ENCODE measurements at places on chromosomes 7 and 10.

GRCh38 chr10:128306535-128306934 lies 180.3 kb upstream of the MKI67 start:
- DNase-seq: no peak

DNA sequence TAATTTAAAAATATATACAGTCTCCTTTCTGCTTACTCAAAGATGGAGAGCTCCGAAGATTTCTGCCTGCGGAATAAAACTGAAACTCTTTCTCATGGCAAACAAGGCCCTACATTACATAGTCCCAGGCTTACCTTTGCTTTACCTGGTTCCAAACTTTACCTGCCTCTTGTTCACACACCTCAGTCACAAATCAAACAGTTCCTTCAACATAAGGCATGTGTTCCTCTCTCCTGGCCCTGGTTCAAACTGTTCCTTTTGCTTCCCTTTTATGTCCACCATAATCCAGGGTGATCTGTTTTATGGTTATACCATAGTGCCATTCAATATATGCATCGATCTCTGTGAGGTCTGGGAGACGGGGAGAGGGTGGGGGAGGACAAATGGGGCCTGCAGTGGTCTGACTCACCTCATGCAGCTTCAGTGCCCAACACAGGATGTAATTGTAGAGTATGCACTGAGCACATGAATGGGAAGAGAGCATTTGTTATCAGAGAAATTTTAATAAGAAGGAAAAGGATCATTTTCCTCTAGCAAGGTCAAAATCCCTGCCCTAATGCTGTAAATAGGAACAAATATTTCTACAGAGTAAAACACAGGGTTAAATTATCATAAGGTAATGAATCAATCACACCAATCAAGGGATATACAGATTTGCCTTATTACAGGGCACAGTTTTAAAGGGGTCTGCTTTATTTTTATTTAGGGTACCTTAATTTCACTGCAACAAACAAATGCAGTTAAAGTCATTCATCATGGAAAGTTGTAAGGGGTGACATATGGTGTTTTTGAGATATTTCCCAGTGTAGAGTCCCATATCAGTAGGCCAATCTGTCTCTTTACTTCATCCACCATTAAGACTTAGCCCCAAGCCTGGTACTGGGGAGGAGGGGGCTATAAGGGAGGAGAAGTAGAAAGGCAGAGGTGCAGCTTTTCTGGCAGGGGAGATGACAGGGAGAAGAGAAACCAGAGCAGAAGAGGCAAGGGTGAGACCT lies 88.8 kb upstream of the PDE1C start:
- DNase-seq: peak; percentile 35

GRCh38 chr7:102892631-102893278 lies 20.0 kb upstream of the LRRC17 start:
- no peak for DNase-seq

GRCh38 chr10:16274911-16275310 lies 161.9 kb upstream of the PTER start:
- DNase-seq: no peak

DNA sequence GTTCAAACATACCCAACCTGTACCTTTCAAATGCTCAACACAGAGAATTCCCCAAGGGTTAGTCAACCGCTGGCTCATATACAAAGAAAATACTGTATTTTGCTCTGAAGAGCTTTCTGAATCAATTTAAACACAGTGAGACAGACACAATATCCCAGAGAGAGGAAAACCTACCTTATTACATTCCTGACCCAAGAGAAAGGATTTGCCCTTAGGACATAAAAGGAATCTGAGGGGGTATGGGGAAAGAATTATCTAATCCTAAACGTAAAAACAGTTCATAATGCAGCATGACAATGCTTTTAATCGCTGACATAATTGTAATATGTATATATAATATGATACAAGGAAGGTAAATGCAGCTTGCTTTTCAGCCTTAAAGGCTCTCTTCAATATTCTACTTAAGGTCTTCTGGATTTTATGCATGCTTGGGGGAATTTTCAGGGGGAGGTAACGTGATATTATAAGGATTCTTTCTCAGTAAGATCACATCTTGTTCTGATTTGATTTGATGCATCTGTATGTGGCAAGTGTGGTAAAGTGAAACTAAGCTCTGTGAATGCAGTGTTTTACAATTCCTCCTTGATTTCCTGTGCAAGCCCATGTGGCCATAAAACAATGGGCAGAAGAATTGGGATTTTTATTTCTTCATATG lies 240.5 kb downstream of the GLI3 start:
- DNase-seq: peak; percentile 81

DNA sequence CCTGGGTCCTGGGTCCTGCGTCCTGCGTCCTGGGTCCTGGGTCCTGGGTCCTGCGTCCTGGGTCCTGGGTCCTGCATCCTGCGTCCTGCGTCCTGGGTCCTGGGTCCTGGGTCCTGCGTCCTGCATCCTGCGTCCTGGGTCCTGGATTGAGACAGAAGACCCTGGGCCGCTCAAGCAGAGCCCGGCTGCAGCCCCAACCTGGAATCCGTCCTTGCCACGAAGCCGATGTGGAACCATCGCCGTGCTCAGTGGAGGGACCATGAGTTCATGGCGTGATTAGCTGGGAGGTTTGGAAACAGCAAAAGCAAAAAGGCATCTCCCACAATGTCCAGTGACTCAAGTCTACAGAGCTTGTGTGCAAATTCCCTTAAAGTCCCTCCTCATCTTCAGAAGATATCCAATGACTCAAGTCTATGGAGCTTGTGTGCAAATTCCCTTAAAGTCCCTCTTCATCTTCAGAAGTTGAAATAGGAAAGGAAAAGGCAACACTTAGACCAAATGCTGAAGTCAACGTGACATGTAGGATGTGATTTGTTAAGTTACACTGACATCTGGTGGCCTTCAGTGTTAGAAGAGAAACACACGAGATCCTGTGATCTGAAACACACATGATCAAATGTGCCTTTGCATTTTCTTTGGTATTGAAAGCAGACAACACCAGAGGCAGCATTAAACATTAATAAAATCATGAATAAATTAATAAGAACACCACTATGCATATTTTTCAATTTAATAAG lies 179.9 kb downstream of the PTPRN2 start:
- DNase-seq: peak; percentile 3

- peak; percentile 71 for DNase-seq
Measured at GRCh38 chr10:127907411-127908105, 655 bp downstream of the PTPRE start.

GRCh38 chr7:135802697-135803096 lies 54.1 kb upstream of the FAM180A start:
- no peak for DNase-seq

GRCh38 chr7:40859965-40860543 lies 725.2 kb downstream of the SUGCT start:
- no peak for DNase-seq

All from astrocyte (in vitro differentiated cells and primary cell).